ENCODE measurements at places on chromosomes 2 and 18.

GRCh38 chr18:73023975-73024374, 156.2 kb upstream of the NETO1 start:
- no peak for DNase-seq

GRCh38 chr2:229714736-229715541, 584 bp upstream of the DNER start:
- no peak for DNase-seq

DNA sequence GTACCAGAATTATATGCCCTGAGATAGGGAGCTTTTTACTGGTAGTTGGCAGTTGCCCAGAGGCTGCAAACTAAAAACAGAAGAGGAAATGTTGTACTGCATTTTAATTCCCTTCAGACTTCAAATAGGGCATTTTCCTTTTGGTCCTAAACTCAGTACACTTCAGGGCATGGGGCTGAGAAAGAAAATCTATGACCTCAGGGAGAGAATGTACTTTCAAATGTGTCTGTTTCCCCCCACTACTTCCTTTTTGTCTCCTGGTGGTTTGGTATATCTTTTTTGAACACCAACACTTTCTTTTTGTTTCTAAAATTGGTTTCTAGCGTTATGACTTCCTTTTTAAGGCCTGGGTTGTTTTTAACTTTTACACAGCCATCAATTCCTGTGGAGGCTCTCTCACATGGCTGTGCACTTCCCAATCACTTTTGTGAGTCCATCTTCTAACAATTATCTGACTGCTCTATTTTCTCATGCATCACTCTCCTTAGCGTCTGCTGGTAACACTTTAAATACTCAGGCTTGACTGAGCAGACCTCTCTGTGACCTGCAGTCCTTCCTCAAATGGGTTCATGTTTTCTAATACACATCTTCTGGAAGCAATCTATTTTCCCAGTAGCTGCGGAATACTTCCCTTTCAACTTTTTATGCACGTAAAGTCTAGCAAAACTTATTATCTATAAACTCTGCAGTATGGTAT, 596.0 kb downstream of the LRP1B start:
- DNase-seq, result no peak

DNA sequence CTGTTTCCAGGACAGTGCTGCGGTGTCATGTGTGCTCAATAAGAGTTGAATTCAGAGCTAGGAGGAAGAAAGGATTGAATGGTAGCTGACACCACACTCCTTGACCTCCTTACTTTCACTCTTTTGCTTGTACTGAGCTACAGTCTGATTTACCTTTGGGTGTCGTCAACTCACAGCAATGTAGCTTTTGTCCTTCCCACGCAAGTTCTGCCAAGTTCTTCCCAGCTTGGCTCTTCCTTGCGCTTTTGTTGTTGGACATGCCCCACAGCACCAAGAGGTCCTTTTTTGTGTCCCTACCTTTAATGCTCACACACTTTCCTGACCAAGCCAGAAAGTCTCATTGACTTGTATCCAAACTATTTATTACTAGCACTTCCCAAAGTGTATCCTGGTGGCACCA, 38.3 kb upstream of the ITGB6 start:
- no peak for DNase-seq

DNA sequence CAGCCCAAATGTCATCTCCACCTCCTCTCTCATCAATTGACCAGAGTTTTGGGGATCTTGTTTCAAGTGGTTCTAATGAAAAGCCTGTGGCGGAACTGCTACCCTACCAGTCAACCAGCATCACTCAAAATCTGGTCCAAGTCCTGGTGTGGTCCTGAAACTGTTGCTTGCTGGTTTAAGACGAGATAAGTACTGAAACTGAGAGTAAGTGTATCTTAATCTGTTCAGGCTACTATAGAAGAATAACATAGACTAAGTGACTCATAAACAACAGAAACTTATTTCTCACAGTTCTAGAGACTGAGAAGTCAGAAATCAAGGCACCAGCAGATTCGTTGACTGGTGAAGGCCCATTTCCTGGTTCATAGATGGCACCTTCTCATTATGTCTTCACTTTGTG, 879 bp upstream of the GALNT5 start:
- DNase-seq, result no peak

DNA sequence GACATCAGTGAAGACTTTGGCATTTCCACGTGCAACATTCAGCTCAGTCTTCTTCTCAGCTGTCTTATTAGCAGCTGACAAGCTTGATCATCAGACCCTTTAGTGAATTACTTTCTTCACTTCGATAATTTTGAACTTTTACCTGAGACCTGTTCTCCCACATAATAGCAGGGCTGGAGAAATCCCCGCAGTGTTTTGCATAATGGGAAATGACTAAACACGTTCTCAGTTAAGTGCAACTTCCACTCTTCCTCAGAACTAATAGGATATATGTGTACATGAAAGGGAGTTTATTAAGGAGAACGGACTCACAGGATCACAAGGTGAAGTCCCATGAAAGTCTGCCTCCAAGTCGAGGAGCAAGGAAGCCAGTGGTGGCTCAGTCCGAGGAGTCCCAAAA, 28.8 kb upstream of the MBP start:
- DNase-seq, result no peak
